ENCODE measurements at places on chromosomes 5 and 9.

- DNase-seq: no peak
These were observed 184.1 kb upstream of the ADRA1B start for GRCh38 chr5:159732220-159732619.

GRCh38 chr9:116844621-116845020 lies 157.5 kb downstream of the TRIM32 start:
- no peak for DNase-seq

- DNase-seq: peak; percentile 38
These were observed 590 bp downstream of the RASGRF2 start for GRCh38 chr5:80960531-80961375.

GRCh38 chr5:97658116-97658900 lies 475.3 kb upstream of the RIOK2 start:
- DNase-seq: peak; percentile 20

DNA sequence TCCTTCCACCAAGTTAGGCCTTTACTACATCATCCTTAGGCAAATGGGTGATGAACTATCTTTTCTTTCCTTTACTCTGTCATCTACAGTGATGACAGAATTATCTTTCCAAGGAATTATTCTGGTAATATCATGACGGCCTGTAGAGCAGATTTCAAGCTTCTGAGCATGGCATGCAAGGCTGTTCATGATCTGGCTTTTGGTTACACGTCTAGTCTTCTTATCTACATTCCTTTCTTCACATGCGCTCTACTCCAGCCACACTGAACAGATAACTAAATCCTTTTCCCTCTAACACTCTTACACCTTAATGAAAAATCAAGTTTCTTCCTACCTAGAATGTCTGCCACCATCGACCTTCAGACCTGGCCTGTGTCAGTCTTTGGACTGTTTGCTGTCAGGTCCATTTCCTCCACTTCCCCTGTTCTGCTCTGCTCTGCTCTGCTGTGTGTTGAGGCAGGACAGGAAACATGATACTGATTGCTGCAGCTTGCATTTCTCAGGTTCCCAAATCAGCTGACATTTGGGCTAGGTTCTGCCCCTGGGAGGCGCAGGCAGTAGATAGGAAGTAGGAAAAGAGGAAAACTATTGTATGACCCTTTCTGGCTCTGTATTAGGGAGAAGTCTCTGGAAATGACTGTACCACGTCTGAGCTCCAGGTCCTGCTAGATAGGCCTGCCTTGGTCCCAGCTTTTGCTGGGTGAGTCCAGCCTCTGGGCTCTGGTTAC lies 4.2 kb downstream of the SCGB3A2 start:
- DNase-seq: no peak

- no peak for DNase-seq
These were observed 6.1 kb upstream of the MEGF9 start for GRCh38 chr9:120720404-120720803.

DNA sequence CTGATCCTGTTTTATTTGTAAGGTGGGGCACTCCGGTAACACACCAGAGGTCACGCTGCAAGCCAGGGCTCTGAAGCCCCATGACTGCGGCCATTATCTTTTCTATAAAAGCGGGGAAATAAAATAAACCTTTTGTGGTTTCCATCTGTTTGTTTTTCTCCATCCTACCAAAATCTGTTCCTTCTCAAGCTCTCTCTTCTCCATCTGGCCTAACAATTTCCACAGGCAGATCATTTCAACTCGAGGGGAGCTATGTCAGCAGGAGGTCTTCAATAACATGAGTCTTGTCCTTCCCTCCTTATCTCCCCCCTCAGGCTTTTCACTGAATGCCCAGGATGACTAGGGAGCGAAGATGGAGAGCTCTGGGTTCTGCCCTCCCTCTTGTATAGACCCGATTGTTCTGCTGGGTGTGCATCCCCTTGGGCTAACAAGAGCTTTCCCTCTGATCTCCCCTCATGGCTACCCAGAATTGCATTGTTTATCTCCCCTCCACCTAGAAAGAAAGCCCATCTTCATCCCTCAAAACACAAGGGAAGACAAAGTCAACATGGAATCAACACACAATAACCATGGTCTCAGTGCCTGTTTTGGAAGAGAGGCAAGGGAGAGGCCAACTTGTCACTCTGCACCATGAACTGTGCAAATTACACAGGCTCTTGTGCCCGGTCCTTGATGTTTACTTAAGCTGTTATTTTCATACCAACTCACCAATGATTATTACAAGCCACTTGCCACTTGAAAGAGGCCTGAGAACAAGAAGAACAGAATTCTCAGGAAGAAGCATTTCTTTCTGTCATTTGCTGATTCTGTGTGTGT lies 187.8 kb downstream of the FANCC start:
- no peak for DNase-seq

DNA sequence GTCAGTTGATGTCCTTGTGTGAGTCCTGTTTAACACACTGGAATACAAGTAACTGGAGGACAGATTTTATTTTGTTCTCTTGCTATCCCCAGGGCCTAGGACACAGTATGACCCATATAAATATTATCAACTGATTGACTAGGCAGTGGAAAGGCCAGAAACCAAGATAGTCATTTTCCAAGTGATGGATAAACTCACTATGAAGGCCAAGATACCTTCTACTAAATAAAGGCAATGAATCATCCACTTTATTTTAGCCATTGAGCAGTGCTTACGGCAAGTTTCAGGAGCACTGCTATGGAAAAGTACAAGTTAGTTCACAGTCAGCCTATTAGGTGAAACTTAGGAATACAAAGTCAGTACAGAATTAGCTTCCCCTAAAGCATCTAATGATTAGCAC lies 153.2 kb downstream of the SEMA5A start:
- no peak for DNase-seq

DNA sequence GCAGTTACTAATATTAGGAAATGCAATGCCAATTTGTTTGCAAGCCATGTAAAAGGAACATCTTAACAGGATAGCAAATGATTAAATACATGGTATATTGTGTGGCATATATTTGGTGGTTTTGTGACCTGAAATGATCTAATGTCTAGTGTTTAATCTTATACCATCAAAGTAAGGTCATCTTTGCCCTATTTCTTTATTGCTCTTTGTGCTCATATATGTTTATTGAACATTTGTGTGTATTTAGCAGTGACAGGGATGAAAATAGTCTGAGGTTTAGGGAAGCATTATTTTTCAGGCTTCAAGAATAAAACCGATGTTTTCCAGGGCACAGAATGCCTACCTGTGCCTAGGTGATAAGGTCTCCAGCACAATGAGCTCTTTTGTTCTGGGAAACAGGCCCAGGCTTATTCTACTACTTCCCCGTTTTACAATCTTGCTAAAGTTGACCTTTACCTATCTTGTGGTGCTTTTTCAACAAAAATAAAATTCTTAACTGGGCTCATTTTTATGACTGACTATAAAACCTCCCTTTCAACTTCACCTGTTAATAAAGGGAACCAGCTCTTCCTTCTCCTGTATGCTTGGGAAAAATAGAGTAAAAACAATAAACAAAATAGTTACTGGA lies 105.6 kb upstream of the ANKH start:
- no peak for DNase-seq

DNA sequence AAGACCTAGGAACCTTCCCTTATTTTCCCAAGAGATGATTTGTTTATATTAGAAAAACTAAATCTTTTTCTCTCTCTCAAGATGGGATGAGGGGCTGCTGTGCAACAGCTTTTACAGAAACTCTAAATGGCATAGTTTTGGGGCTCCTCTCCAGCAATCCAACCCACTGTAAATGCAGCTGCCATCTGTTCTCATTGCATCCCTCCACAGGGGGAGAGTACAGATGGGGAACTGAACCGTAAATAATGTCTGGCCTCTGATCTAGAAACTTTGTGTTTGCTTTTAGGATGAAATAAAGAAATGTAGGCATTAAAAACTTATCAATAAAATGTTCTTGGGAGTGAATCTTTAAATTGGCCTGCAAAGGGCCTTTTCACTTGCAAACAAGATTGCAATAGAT lies 291.4 kb downstream of the MCTP1 start:
- no peak for DNase-seq

GRCh38 chr5:62489471-62489870 lies 76.9 kb downstream of the IPO11 start:
- no peak for DNase-seq

DNA sequence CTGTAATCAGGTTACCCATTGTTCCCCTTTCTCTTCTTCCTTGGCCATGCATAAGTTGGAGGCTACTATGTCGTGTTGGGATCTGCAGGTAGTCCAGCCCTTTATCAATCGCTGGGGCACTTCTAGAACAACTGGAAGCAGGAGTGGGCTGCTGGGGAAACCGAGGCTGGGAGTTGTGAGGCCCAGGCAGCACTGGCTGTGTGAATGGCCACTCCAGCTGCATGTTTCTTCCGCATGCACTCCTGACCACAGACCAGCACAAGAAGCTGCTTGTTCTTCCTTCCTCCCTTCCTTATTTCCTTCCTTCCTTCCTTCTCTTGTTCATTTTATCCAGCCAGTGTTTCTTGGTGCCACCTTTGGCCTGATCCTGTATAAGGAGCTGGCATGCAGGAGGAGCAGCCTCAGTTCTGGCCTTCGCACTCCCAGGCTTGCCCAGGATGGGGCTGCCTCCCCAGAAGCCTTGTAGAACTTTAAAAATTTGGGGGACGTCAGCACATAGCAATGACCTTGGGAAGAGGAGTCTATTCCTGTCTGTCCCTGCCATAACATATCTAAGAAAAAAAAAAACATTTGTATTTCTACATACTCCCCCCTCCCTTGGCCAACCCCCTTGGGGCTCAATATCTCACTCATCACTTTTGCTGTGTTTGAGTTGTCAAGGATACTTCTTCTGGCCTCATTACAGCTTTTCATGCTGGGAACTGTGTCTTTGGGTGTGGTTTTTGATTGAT lies 20.8 kb upstream of the CXCL14 start:
- no peak for DNase-seq

GRCh38 chr5:156414391-156414790 lies 87.4 kb downstream of the SGCD start:
- DNase-seq: no peak

GRCh38 chr9:73423891-73424290 lies 272.2 kb downstream of the ANXA1 start:
- no peak for DNase-seq

DNA sequence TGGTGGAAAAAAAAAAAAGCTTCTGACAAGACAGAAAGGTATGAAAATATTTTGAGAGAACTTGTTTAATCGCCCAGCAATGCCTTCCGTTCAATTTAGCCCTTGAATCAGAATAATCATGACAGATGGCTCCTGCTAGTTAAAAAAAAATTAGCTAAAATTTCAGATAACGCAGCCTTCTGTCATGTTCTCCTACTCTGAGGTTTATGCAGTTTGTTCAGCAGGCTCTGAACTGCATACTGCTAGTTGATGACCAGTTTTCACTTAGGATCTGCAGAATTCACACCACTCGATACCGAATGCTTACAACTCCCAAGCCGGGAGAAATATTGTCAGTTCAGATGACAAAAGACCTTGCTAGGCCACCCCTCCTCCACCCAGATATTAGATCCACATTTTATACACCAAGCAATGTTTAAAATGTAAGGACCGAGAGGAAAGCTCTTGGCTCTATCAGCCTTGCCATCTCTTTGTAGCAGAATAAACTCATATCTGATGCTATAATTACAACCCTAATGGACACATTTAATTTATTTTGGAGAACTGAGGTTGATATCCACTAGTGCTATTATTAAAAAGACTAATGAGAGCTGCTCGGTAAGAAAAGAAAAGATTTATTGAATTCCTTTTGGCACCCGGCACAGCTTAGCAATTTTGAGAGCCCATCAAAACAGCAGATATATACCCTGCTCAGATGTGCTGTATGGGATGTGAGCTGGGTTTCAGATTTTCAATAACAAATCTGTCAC lies 322.8 kb downstream of the GLIS3 start:
- DNase-seq: no peak

- DNase-seq: no peak
These were observed 34.0 kb downstream of the RASGEF1C start for GRCh38 chr5:180175015-180175431.

DNA sequence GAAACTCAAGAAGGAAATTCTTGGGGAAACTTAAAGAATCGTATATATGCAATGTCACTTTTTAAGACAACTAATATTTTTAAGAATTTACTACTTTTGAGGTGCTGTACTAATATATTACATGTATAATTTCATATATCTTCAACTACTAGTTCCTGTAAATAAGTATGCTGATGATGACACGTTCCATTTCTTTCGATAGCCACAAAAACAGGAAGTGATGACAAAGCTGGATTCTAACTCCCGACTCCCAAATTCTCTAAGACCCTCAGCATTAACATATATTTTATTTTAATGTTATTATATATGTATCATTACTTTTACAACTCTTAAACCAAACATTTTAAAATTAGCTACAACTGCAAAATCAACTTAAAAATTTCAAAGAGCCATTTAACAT lies 74.8 kb downstream of the STK32A start:
- no peak for DNase-seq

GRCh38 chr5:79408028-79408427 lies 105.9 kb downstream of the HOMER1 start:
- no peak for DNase-seq

- no peak for DNase-seq
These were observed 24.0 kb upstream of the SRFBP1 start for GRCh38 chr5:121937762-121938161.

DNA sequence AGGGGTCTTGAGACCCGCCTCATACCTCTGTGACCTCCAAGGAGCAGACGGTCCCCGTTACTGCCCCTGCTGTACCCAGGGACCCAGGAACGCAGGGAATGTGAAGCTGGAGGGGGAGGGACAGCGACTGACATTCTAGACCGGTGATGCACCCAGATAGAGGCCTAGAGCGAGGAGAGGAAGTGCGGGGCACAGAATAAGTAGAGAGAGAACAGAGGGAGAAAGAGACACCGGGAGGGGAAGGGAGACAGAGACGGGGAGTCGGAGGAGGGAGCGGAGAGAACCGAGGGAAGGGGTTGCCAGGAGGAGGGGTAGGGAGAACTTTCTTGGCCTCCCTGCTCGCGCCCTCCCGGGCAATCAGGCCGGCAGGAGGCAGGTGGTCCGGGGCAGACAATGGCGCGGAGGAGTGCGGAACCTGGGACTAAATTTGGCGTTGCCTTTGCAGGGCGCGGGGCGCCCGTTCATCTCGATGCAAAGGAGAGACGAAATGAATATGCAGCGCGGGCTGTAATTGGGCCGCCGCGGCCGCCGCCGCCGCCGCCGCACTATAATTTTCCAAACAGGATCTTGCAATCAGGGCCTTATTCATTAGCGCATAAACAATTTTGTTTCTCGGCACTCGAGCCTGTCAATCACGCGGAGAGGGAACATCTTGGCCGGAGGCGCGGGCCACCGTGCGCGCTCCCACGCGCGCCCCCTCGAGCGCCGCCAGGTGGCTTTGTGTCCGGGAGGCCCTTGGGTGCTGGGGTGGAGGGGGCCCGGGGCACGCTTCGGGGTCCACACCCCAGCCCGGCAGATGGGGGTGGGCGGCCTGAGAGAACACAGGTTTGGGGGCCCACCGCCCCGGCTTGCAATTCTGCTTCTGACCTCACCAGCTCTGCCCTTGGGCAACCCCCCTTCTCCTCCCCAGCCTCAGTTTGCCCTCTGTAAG lies 33.0 kb downstream of the NDUFA8 start:
- peak; percentile 63 for DNase-seq

GRCh38 chr5:94361161-94361560 lies 257.2 kb downstream of the KIAA0825 start:
- no peak for DNase-seq
